ENCODE measurements at places on chromosomes 4 and X.

GRCh38 chr4:6359536-6360308, 90.1 kb downstream of the WFS1 start:
- no peak for DNase-seq

DNA sequence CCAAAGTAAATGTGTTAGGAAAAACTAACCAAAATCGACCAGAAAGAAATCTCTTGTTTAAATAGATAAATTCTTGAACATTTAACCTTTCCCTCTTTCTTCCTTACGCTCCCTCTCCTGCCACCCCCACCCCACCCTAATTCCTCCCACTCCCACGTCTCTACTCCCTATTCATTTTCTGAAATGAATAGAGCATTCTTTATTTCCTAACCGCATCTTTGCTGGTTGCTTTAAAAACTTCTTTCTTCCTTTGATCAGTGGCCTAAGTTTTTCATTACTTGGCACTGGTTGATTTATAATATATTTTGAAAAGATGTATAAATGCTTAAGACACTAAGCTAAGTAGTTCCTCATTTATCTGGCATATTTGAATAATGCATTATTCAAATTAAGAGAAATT, 33.9 kb downstream of the BMPR1B start:
- no peak for DNase-seq

DNA sequence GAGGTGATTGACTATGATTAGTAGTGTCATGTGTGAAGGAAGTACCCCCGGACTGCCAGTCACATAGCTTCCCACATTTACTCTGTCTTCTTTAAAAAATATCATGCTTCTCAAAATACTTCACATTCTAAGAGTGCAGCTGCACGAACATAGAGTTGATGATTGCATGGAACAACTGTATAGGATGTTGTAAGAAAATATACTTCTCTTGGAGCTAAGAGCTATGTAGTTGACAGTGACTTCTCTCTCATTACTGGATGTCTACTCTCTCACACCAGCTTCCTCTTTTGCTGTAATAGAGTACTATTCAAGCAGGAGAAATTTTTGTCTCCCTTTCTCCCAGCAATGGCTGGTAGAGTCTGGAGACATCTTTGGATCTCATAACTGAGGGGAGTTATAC, 99.4 kb upstream of the PUDP start:
- no peak for DNase-seq

- DNase-seq = no peak
Measured at GRCh38 chr4:63764400-63764799, 644.9 kb downstream of the TECRL start.

DNA sequence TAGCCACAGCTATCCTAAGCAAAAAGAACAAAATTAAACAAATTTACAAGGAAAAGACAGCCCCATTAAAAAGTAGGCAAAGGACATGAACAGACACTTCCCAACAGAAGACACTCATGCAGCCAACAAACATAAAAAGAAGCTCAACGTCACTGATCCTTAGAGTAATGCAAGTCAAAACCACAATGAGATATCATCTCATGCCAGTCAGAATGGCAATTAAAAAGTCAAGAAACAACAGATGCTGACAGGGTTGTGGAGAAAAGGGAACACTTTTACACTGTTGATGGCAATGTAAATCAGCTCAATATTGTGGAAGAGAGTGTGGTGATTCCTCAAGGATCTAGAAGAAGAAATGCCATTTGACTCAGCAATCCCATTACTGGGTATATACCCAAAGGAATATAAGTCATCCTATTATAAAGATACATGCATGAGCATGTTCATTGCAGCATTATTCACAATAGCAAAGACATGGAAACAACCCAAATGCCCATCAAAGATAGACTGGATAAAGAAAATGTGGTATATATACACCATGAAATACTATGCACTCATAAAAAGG, 163.0 kb upstream of the TET2 start:
- DNase-seq = no peak

GRCh38 chr4:95318483-95318882, 230.3 kb downstream of the UNC5C start:
- no peak for DNase-seq

- no peak for DNase-seq
Measured at GRCh38 chr4:118703118-118703517, 17.9 kb downstream of the METTL14 start.

DNA sequence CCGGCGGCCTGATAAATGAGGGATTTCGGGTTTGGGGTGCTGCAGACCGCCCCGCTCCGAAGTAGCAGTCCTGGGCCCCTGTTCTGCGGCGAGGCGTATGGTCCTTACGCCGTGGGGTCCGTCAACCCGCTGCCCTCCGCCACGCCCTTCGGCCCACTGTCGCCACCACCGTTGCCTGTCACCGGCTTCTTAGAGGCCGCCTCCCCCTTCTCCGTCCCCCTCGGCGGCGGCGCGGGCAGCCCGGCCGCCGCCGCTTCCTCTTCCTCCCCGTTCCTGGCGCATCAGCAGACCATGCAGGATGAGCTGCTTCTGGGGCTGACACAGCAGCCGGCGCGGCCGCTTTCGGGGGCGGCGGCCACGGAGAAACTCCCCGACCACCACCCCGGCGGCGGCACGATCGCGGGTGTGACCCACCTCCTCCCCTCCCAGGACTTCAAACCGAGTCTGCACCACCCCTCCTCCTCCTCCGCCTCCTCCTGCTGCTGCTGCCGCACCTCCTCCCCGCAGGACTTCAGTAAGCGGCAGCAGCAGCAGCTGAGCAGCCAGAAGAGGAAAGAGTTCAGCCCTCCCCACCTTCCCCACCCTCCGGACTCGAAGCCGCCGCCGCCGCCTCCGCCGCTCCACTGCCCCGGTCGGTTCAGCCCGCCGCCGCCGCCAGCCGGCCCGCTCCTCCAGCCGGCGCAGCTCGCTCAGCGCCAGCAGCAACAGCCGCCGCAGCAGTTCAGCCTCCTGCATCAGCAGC, 549 bp downstream of the CPEB2 start:
- DNase-seq = no peak

DNA sequence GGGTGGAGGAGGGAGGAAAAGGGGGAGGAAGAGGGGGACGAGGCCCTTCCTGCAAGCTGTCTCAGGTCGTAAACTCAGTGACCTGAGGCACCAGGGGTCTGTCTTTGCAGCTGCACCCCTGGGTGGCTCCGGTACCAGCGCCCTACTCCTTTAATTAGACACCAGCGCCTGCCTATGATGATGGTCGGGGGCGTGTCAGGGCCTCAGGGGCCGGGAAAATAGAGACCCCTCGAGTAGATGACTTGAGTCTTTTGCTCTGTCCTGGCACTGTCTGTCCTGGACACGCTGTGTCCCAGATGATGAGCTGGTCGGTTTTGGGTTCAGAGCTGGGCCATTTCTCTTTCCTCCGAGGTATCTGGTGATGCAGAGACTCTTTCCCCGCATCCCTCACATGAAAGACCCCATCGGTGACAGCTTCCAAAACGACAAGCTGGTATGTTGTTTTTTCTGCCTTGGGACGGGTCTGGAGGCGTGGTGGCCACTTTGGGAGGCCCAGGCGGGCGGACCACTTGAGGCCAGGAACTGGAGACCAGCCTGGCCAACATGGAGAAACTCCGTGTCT, 11.2 kb downstream of the SLC25A6 start:
- DNase-seq = no peak

- no peak for DNase-seq
Measured at GRCh38 chr4:45100956-45101818, 374.8 kb upstream of the GNPDA2 start.

- DNase-seq = no peak
Measured at GRCh38 chr4:127047930-127048329, 584.8 kb upstream of the INTU start.

- no peak for DNase-seq
Measured at GRCh38 chr4:77025643-77026321, 50.0 kb downstream of the CCNI start.

- DNase-seq = no peak
Measured at GRCh38 chr4:41143311-41144039, 70.9 kb downstream of the APBB2 start.

DNA sequence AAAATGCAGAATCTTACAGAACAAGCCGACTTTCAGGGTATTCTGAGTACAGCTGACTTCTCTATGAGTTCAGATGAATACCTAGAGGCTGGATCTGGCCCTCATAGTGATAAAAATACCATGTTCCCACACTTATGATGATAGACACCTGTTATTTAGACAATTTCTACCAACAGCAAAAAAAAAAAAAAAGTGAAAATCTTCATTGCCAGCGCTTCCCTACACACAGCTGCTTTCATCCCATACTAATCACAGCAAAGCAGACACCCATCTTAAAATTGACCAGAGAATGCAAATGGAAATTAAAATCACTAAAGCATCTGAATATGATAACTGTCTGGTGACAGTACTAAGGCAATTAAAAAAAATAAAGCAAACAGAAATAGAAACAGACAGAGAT, 132.1 kb upstream of the ADGRL3 start:
- no peak for DNase-seq

Data from DMS79 treated with DMSO at 0.1 percent for 48 hours (cell line).